Adipocyte (in vitro differentiated cells): ENCODE measurements at places on chromosomes 7 and 10.

DNA sequence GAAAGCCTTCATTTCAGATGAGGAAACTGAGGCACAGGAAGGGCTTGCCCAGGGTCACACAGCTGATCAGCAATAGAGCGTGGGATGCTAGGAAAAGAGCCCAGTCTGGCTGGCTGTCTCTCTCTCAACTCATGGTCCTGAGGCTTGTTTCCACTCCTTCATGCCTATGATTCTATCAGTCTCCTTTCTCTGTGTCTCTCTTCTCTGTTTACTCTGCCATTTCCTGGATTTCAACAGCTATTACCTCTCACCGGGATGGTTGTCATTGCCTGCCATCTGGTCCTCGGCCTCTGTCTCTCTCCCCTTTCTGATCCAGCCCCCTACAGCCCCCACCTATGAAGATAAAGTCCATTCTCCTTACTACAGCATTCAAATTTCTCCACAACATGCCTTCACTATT is 93.3 kb upstream of the AGBL3 start:
- no peak for DNase-seq

GRCh38 chr7:11346302-11346701 is 372.6 kb downstream of the PHF14 start:
- no peak for DNase-seq

DNA sequence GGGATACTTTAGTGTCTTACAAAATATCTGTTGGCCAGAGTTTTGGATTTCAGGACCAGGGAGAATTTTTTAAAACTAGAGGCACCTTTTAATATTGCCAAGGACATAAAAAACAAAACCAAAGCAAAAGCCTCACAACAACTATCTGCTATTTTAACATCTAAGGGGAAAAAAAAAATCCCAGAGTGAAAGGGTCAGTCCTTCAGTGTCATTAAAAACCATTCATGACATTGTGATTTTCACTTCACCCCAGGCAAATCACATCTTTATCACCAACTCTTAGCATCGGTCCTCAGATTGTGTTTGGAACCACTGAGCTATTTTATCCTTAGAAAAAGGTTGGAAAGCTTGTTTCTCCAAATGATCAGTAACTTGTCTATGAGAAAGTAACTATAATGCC is 10.7 kb downstream of the CEP41 start:
- peak; percentile 24 for DNase-seq

GRCh38 chr7:77958436-77958835 is 159.9 kb downstream of the PHTF2 start:
- DNase-seq, result no peak

DNA sequence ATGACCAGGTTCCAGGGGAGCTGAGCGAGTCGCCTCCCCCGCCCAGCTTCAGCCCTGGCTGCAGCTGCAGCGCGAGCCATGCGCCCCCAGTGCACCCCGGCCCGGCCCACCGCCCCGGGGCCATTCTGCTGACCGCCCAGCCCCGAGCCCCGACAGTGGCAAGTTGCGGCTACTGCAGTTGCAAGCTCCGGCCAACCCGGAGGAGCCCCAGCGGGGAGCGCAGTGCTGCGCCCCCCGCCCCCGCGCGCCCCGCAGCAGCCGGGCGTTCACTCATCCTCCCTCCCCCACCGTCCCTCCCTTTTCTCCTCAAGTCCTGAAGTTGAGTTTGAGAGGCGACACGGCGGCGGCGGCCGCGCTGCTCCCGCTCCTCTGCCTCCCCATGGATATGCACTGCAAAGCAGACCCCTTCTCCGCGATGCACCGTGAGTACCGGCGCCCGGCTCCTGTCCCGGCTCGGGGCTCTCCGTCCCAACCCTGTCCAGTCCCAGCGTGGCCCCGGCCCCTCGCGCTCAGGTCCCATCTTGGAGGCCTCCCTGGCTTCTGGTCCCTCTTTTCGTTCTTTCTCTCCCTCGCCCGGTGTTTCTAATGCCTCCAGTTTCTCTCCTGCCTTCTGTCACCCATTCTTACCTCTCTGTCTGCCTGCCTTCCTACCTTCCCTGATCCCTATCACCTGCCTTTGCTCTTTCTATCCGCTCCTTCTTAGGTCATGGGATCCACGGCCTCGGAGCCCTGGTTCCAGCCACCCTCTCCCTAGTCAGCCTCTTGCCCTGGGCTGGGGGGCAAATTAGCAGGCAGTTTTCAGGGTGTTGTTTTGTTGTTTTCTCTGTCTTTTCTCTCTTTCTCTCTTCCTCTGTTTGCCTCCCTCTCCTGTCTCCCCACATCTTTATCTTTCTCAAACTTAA is 751 bp downstream of the PAX2 start:
- no peak for DNase-seq

DNA sequence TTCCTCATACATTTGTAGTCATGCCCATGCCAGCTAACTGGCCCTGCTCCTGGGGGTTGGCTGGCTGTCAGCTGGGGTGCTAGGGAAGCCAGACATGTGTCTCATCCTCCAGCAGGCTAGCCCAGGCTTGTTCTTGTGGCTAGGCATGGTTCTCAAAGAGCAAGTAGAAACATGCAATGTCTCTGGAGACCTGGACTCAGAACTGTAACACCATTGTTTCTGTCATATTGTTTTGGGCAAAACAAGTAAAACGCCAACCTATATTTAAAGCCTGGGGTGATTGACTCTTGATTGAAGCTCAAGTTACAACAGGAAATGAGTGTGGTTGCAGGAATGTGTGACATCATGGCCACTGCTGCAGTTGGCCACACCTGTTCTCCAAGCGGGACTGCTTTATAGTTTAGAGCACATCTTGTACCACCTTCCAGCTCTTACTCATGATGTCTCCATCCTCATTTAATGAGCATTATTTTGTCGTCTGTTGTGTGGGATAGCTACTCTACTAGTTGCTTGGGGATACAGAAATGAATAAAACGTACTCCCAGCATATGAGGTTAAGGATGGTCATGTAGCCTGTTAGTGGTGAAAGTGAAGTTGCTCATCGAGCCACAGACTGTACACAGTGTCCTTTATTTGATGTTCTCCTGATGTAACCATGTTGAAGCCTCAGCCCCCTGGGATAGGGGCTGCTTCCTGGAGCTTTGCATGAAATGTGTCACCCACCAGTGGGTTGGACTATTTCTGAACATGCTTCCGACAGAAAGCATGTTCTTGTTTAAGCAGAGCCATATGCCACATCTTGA is 168.4 kb downstream of the SORCS3 start:
- no peak for DNase-seq
